A673 (cell line): ENCODE measurements at places on chromosomes 3 and 15. TPM values are rescaled to one million over a fixed set of nuclear protein-coding genes. Genes with fewer than 3 reads are reported as not detected.

- no peaks in the 10 kb centered on the region for H3K36me3 ChIP-seq
- DNase-seq: no peak
- no peak overlapping the region for H3K4me3 ChIP-seq
- no peak overlapping the region for H3K27ac ChIP-seq
- H3K27me3 ChIP-seq: no peaks in the 10 kb centered on the region
- peaks cover 8% of the 10 kb centered on the region for H3K4me1 ChIP-seq
Measured at GRCh38 chr3:30475038-30475808, 131.2 kb upstream of the TGFBR2 start.

DNA sequence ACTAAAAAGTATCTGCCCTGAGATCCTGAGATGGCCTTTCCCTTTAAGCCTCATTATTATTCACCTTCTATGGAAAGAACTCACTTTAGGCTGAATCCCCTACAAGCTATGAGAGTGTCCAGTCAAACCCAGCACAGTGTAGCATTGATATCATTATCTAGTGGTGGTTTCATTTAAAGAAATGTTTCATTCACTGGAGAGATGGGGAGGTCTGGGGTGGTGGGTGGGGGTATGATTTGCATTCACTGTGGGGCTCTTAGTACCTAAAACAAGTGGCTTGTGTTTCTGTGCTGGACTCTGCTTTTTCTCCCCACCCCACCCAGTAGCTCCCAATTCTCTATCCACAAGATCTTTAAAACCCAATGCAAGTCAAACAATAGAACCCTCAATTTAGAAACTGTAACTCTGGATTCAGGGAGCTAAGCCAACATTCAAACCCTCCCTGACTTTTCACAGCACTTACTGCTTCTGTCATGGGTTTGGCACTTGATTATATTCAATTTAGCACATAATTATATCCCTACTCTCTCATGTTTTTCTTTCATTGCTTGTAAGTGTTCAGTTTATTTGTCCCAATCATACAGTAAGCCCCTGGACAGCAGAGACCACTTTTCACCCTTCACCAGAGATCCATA lies 310.5 kb upstream of the THBS1 start:
- no peak overlapping the region for H3K27ac ChIP-seq
- H3K27me3 ChIP-seq: no peaks in the 10 kb centered on the region
- no peaks in the 10 kb centered on the region for H3K36me3 ChIP-seq
- H3K4me3 ChIP-seq: no peak overlapping the region

DNA sequence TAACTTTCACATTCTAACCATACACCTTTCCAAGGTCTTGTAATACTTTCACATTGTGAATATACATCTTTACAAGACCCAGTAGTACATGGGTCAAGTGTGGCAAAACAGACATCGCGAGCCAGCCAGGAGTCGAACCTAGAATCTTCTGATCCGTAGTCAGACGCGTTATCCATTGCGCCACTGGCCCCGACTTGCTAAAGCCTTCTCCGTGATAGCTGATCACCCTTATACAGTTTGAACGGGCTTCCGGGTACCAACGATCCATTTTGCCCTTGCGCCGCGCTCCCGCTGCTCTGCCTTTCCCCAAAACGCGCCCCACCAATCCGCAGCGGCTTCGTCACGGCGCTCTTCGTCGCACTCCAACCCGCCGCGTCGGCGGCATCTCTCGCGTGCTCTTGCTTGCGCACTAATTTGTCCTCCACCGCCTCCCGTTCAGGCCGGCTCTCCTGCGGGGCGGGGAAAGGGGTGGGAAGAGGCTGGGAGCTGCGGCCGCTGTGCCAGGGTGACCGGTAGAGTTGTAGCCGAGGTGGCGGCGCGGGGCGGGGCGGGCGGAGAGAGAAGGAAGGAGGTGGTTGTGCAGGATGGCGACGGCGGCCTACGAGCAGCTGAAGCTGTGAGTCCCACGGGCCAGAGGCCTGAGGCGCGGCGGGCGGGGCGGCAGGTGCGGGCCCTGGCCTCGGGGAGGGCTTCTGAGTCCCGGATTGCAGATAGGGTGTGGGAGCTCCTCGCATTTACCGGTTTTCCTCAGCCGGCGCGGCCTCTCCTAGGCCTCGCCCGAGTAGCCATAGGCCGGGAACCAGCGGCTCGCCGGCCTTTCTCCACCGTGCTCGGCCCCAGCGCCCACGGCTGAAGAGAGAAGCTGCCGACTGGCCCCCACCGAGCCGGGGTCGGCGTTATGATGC lies at the start of gene SACM1L:
TSS of gene SACM1L (plus strand) at position 515 of the 905 bp plus-strand sequence. CDS start at position 585, 70 bp downstream.
- no peaks in the 10 kb centered on the region for H3K4me1 ChIP-seq
- no peaks in the 10 kb centered on the region for H3K36me3 ChIP-seq
- no peaks in the 10 kb centered on the region for H3K27me3 ChIP-seq
- H3K27ac ChIP-seq: peak within 1 kb of the TSS; percentile 79
- H3K4me3 ChIP-seq: peak within 1 kb of the TSS; percentile 67

GRCh38 chr3:52495777-52496602 lies 852 bp downstream of the STAB1 start:
- DNase-seq: no peak
- no peaks in the 10 kb centered on the region for H3K4me1 ChIP-seq
- H3K4me3 ChIP-seq: no peak overlapping the region
- H3K36me3 ChIP-seq: no peaks in the 10 kb centered on the region

- H3K4me1 ChIP-seq: no peaks in the 10 kb centered on the region
- DNase-seq: no peak
- peaks cover 2% of the 10 kb centered on the region for H3K36me3 ChIP-seq
- no peak overlapping the region for H3K27ac ChIP-seq
- H3K4me3 ChIP-seq: no peak overlapping the region
Measured at GRCh38 chr3:170247875-170248274, 25.7 kb downstream of the PRKCI start.

- H3K4me1 ChIP-seq: no peaks in the 10 kb centered on the region
- peak; percentile 24 for DNase-seq
- no peaks in the 10 kb centered on the region for H3K36me3 ChIP-seq
Measured at GRCh38 chr3:127959873-127960272, 44.8 kb downstream of the KBTBD12 start.

GRCh38 chr3:140177943-140178342 lies 243.0 kb downstream of the CLSTN2 start:
- no peaks in the 10 kb centered on the region for H3K27me3 ChIP-seq
- no peak overlapping the region for H3K4me3 ChIP-seq
- H3K36me3 ChIP-seq: no peaks in the 10 kb centered on the region
- H3K27ac ChIP-seq: no peak overlapping the region
- no peaks in the 10 kb centered on the region for H3K4me1 ChIP-seq
- DNase-seq: no peak

DNA sequence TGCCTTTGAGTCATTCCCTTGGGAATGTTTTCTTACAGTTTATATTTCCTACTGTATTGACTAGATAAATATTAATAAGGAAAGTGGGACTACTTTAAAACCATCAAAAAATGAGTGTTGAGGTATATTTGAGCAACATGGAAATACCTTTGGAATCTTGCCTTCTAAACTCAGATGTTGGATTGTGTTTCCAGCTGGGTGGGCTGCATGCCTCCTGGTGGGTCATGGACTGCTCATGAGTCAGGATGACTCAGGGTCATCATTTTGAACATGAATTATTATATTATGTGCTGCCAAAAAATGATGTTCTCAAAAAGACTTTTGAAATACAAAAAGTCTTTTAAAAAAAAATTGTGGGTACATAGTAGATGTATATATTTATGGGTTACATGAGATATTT lies 41.1 kb upstream of the APH1B start:
- no peaks in the 10 kb centered on the region for H3K27me3 ChIP-seq
- H3K4me1 ChIP-seq: peaks cover 61% of the 10 kb centered on the region
- H3K27ac ChIP-seq: no peak overlapping the region
- H3K36me3 ChIP-seq: no peaks in the 10 kb centered on the region

DNA sequence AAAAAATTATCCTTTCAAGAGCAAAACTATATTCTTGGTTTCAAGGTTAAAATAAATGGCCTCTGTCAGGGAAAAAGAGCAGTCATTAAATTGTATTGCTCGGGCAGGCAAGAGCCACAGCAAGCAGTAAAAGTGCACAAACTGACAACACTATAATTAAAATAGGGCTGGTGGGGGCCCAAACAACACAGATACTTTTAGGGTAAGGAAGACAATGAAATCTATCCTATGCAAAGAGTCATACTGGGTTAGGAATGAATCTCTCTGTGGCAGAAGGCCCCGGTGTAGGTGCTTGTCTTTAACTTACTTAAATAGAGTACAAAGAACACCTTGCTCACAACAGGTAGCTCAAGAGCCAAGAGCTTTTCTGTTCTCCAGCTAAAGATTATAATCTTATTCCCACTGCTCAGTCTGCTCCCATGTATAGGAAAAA lies 94.7 kb downstream of the DLG1 start:
- no peak overlapping the region for H3K4me3 ChIP-seq
- H3K27ac ChIP-seq: no peak overlapping the region
- no peaks in the 10 kb centered on the region for H3K36me3 ChIP-seq
- H3K27me3 ChIP-seq: no peaks in the 10 kb centered on the region
- no peak for DNase-seq

- no peaks in the 10 kb centered on the region for H3K4me1 ChIP-seq
- H3K36me3 ChIP-seq: no peaks in the 10 kb centered on the region
- H3K27me3 ChIP-seq: no peaks in the 10 kb centered on the region
Measured at GRCh38 chr3:4655145-4656045, 162.2 kb downstream of the ITPR1 start.

The NAALADL2 gene
- total RNA-seq: 0.50 and 0.64 TPM in 2 replicates

The AGBL1 gene
- total RNA-seq: not detected in 2 replicates

The HCN4 gene
- total RNA-seq: 0.07 and 0.09 TPM in 2 replicates
